Amygdala (tissue), 56 donors: ENCODE measurements at places on chromosomes 4 and X.

- no peak for DNase-seq
Observed at GRCh38 chrX:56791456-56791855, 62.4 kb downstream of the NBDY start.

GRCh38 chr4:117777721-117778120, 256.6 kb upstream of the NDST3 start:
- no peak for DNase-seq

- no peak for DNase-seq
Observed at GRCh38 chr4:92333016-92333415, 29.2 kb downstream of the GRID2 start.

DNA sequence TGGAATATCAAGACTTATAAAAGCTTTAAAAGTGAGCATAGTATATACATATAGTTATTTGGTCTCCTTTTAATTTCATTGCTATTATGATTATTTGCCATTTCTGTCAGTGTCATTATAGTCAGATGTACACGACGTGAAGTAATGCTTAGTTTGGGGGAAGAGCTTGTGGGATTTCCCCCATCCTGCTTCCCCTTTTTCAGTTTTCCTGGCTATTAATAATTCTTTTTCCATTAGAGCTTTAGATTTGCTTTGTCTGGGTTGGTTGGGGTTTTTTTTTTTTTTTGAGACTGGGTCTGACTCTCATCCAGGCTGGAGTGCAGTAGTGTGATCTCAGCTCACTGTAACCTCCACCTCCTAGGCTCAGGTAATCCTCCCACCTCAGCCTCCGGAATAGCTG, 5.4 kb downstream of the ABCE1 start:
- DNase-seq = no peak

DNA sequence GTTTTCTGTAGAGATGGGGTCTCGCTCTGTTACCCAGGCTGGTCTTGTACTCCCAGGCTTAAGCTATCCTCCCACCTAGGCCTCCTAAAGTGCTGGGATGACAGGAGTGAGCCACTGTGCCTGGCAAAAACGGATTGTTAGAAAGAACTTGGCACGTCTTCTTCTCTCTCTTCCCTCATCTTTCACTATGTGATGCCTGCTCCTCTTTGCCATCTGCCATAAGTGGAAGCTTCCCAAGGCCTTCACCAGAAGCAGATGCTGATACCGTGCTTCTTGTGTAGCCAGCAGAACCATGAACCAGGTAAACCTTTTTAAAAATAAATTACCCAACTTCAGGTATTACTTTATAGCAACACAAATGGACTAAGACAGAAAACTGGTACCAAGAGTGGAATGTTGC, 36.9 kb upstream of the HUWE1 start:
- no peak for DNase-seq

GRCh38 chrX:111395149-111395548, 16.8 kb downstream of the DCX start:
- DNase-seq = no peak

- DNase-seq = no peak
Observed at GRCh38 chr4:43716721-43717395, 731.8 kb downstream of the KCTD8 start.

GRCh38 chr4:47084111-47084510, 52.7 kb downstream of the GABRB1 start:
- no peak for DNase-seq

GRCh38 chr4:168641811-168642140, 144.9 kb downstream of the PALLD start:
- DNase-seq = no peak

GRCh38 chr4:152342293-152342692, 193.6 kb downstream of the FBXW7 start:
- no peak for DNase-seq

DNA sequence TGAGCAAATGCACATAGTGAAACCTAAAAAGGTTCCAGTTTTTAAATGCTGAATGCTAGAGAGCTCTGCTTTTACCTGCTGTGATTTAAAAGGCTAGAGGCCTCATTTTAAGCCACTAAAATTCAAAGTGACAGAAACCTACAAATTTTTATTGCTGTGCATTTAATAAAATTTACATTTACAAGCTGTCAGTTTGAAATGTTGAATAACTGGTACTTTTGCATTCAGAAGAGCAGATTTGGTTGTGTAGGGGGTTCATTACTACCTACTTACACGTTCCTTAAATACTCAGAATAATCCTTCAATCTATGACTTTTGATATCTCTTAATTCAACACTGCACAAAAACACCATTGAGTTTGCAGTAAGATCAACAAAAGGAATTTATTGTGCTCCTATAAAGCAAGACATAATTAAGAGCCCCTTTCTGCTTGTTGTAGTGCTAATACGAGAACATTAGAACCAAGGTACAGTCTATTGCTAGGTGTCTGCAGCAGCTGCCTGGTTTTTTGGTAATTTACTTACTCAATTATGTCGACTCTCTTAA, 27.9 kb downstream of the NKX3-2 start:
- DNase-seq = no peak

- DNase-seq = no peak
Observed at GRCh38 chr4:86615501-86615900, 21.4 kb downstream of the PTPN13 start.

DNA sequence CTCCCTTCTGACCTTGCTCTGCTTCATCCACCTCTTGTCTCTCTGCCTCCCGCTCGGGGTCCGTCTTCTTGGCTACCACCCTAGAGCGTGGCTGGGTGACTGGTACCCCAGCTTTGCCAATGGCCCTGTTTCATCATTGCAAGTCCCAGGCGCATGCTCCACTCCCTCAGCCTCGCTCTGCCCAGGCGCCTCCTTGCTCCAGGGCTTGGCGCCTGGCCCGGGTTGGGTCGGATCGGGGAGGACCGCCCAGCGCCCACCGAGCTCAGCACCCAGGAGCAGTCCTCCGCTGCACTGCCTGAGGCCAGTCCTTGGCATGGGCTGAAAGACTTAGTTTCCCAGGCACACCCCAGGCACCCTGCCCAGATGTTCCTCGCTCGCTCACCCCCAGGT, 577 bp downstream of the BGN start:
- peak; percentile 35 for DNase-seq

DNA sequence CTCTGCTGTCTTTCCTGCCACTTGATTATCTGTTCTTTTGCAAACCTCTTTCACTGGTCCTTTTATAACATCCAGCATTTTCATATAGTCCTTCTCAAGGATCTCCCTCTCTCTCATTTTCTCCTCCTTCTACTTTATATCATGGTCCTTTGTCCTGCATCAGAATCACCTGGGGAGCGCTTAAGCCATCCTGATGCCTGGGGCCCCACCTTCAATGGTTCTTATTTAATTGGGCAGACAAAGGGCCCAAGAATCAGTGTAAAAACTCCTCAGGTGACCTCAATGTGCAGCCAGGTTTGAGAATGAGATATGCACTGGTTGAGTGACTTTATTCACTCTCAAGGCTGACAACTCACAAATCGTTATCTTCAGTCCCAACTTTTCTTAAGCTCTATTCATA, 283.9 kb downstream of the UNC5C start:
- DNase-seq = no peak

GRCh38 chrX:153592091-153592833, 6.7 kb downstream of the CCNQ start:
- DNase-seq = no peak

DNA sequence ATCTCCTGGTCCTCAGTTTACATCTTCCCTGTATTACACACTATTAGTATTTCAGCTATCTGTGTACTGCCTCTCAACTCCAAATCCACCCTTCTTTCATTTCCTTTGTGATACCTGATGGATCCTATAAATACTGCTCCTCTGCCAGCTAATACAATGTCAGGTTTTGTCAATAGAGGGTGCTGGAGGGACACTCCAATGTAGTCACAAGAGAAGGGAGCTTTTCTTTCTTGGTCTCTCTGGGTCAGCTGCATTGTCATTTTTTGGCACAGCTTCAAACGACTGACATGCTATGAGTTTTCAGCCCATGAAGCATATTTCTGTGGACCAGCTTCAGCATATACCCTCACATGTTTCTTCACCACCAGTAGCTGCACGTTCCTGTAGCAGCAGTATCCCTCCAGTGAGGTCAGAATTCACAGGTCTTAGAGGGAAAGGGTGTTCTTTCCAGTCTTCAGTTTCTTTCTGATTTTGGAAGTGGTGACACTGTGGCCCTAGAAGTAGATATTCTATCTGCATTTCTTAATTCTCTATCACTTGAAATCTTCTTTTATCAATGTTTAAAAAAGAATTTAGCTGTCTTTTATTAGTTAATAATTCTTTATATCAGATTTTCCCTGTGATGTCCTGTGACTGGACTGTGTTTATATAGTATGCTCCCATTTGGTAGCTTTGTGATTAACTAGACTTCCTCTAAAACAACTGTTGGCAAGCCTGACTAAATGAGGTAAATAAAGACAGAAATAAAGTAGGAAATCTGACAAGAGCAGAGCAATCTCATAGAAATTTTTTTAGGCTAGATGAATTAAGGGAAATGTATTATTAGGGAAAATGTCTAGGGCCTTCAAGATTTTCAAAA, 60.6 kb downstream of the GABRA2 start:
- peak; percentile 6 for DNase-seq

GRCh38 chrX:28058901-28059300, 77.7 kb upstream of the DCAF8L1 start:
- DNase-seq = peak; percentile 0

DNA sequence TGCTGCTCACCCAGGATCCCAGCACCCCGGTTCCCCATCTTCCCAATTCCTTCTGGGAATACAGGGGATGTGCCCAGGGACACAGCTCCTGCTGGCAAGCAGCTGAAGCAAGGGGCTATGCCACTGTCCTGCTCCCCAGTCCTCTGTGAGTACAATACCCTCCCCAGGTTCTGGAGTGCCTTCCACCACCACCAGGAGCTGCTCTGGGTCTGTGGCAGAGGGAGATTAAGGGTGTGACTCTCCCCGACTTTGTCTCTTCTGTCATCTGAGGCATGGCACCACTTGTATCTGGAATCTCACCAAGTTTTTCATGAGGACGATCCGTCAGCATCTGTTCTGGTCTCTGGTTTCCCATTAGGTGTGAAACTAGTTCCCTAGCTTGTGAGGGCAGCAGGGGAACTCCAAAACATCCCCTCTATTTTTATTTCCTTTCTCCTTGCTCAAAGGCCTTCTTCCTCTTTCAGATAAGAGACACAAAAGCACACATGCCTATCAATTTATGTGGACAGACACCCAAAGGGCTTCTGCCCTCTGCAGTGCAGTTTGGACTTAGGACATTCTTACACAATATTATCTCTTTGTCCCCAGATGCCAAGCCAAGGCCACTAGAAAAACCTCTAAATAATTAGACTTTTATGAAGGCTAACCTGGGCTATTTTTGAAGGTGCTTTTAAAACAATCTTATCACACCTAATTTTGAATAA, 26.8 kb downstream of the MGST2 start:
- no peak for DNase-seq

GRCh38 chr4:8853249-8853648, 18.4 kb downstream of the HMX1 start:
- no peak for DNase-seq

DNA sequence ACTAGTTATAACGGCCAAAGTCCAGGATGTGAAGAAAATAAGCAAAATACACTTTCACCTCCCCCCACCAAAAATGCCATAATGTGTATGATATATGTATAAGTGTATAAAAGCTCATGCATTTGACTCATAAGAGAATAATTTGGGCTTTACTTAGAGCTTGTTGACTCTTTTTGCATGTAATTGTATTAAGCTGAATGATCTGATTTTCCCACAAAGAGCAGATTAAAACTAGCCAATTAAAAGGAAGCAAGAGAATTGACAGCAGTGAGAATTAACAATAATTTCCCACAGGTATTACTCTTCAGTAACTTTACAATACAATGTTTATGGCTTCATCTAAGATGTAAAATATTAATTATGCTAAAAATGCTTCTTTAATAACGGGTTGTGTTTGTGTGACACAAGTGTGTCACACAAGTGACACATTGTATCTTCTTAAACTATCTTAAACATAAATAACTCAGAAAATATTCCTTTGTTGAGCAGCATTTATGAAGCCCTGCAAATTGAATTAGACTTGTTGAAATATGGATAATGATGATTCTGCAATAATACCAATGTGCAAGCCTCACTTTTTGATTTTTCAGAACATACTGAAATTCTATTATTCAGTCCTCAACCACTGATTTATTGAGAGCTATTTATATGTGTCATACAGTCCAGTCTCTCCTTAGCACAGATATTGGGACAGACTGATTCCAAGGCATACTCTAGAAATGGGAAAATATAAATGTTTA, 134.5 kb downstream of the SLIT2 start:
- no peak for DNase-seq

GRCh38 chr4:184193556-184194525, 23.8 kb downstream of the ENPP6 start:
- DNase-seq = no peak

DNA sequence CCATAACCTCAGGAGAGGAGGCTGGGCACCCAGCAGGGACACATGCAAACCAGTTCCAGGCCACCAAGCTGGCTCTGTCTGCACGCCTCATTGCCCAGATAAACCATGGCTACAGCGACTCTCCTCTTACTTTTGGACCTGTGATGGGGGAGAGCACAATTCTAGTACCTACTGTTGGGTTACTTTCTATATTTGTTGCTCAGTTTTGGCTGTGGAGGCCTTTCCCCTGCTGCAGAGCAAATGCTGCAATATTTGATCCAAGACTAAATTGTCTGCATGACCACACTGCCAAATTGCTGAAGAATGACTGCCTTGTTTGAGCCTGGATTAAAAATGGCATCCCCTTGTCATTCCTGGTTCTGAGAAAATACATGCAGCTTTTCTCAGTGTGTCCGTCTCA, 253.5 kb downstream of the ARHGAP10 start:
- no peak for DNase-seq

DNA sequence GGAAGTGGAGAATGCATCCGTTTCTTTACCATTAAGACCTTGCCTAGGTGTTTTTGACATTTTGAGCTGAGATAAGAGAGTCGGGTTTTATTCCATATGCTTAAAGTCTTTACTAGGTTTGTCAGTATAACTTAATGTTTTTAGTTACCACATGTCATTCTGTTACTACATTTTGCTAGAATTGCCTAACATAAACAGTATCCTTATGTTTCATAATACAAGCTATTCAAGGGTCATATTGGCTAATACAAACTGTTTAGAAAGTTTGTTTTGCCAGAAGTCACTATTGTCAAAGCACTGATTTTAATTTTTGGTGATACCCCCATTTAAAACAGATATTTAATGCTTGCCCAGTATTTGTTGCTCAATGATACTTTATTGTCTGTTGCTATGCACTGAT, 427.7 kb upstream of the MAGEB2 start:
- no peak for DNase-seq

DNA sequence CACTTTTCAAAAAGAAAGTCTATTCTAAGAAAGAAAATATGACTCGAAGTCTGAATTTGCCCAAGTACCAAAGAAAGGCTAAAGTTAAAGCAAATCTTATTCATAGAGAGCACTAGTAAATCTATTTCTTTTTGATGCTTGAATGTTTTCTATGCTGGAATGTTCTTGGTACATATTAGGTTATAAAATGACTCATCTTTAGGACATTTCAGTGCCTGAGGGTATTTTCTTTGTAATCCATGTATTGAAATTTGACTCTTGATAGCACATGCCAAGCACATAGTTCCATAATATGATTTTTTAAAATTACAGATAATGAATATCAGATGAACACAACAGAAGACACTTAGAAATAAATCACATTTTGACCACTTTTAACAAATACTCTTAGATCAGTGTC, 232.8 kb downstream of the TRIML1 start:
- DNase-seq = no peak

GRCh38 chr4:74441744-74442143, 3.2 kb upstream of the AREG start:
- DNase-seq = no peak
